ENCODE measurements at places on chromosomes 3 and 15.

DNA sequence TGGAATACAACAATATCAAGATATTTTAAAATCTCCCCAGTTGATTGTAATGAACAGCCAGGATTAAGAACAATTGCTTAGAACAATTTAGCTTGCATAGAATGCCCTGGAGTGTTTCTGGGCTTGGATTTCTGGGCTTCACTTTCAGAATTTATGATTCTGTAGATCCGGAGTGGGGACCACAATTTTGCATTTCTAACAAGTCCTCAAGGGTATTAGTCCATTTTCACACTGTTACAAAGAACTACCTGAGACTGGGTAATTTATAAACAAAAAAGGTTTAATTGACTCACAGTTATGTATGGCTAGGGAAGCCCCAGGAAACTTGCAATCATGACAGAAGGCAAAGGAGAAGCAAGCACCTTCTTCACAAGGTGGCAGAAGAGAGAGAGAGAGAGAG lies 54.3 kb upstream of the MYRIP start:
- DNase-seq: no peak

GRCh38 chr3:54342676-54343075 lies 220.3 kb downstream of the CACNA2D3 start:
- no peak for DNase-seq

DNA sequence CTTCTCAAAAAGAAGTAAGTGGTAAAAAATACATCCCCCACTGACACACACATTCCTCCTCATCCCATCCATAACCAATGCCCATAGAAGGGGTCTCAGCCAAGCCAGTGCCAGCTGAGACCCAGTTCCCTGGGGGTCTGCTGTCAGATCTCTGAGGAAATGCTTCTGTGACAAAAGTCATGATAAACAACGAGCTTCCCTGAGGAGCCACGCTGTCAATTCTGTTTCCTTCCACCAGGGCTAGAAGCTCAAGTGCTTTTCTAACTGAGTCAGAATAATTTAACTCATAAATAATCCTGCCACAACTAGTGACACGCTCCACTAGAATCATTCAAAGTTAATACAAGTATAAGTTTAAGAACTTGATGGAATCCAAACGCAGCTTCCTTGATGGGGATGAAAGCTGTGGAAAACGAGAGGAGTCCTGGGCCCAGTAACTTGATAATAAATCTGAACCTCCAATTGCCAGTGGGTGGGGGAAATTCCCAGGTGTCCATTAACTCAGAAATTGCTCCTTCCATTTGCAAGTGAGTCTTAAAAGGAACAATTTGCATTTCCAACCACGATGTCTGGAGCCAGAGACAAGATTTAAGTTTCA lies 348.7 kb upstream of the LMCD1 start:
- DNase-seq: no peak

DNA sequence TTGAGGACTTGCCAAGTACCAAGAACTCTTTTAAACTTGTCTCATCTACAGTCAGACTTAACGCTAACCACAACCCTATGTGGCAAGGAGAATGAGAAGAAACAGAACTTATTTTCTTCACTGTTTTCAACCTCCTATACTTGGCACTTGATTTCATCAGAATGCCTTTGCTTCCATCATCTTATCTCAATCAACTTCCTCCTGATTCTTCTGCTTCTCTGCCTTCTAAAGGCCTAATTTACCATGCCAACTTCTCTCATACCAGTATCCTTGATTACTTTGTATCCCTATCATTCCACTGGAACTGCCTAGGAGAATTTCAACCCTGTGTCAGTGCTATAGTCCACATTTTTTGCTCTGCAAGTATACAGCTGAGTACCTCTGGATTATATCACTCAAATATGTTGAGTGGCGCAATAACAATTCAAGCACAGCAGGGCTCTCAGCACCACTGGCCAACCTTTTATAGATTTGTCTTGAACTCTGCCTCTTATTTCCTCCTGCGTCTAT lies 413.6 kb downstream of the ROBO1 start:
- no peak for DNase-seq

GRCh38 chr15:20356444-20356910 lies 185.1 kb downstream of the GOLGA6L6 start:
- DNase-seq: no peak

- no peak for DNase-seq
Observed at GRCh38 chr15:53586799-53587198, 172.7 kb downstream of the WDR72 start.

GRCh38 chr15:34038871-34039789 lies at the start of gene AVEN:
AVEN (minus strand) TSS chr15:34039204; CDS start chr15:34039046, 158 bp downstream.
- DNase-seq: no peak

GRCh38 chr3:193563426-193563825 lies 8.7 kb upstream of the ATP13A4 start:
- no peak for DNase-seq

DNA sequence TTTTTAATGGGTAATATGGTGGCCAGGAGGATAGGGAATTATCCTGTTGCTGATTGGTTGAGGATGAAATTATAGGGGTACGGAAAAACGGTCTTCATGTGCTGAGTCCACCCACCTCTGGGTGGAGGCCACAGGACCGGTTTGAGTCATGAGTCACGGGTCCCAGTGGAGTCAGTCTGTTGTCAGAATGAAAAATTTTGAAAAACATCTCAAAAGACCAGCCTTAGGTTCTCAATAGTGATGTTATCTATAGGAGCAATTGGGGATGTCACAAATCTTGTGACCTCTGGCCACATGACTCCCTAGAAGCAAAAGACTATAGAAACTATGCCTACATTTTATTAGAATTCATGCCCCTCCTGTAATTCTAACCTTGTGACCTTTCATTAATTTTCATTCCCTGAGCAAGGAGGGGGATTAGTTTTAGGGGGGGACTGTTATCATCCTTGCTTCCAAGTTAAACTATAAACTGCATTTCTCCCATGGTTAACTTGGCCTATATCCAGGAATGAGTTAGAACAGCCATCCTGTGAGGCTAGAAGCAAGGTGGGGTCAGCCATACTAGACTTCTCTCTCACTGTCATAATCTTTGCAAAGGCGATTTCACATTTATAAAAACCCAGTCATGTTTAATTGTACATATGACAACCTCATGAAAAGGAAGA lies 101.2 kb downstream of the TCF12 start:
- no peak for DNase-seq

- DNase-seq: no peak
Observed at GRCh38 chr15:48644467-48644826, 1.1 kb downstream of the FBN1 start.

DNA sequence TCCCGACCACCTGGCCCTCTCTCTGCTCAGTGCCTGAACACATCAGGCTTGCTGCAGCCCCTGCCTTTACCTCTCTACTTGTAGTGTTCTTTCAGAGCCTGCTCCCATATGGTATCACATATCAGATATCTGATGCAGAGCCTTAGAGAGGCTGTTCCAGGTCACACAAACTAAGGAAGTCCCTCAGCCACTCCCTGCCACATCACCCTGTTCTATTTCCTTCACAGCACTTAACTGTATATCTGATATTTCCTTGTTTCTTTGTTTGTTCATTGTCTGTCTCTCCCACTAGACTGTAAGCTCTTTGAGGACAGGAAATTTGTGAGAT lies 976 bp upstream of the ALDH1L1 start:
- DNase-seq: no peak

GRCh38 chr3:129732200-129732876 lies 125.9 kb upstream of the PLXND1 start:
- DNase-seq: no peak

GRCh38 chr3:45607790-45608189 lies 13.2 kb downstream of the LIMD1 start:
- no peak for DNase-seq

- DNase-seq: no peak
Observed at GRCh38 chr3:98777801-98778220, 14.7 kb downstream of the ST3GAL6 start.

DNA sequence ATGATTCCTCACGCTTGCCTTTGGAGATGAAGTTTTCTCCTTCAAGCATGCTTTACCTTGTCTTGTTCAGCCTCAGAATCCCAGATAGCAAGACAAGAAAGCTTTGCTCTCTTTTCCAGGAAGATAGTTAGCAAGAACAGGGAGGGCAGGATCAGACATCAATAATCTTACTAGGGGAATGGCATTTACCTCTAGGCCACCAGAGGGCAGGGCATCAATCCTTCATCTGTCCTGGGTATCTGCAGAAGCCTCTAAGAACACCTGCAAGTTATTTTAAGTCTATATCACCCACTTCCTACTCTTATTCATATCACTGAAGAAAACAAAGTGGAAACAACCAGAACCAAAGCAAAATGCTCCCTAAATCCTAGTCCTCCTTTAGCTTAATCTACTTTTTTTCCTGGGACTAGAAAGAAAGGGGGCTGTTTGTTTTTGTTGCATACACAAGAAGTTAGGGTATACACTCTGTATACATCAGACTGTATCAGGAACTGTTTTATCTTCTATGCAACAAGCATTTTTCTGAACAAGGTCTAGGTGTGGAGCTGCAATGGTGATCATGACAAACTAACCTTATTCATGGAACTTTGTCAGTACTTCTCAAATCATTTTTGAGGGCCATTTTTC lies 862.5 kb downstream of the CADM2 start:
- DNase-seq: no peak

GRCh38 chr3:164235289-164236028 lies 842.8 kb downstream of the SI start:
- DNase-seq: no peak

- DNase-seq: no peak
Observed at GRCh38 chr3:197496746-197497125, 59.0 kb downstream of the BDH1 start.

- no peak for DNase-seq
Observed at GRCh38 chr3:151460228-151460627, 633 bp downstream of the IGSF10 start.

- DNase-seq: no peak
Observed at GRCh38 chr3:53523346-53523745, 28.9 kb downstream of the CACNA1D start.

GRCh38 chr3:108416111-108416869 lies 94.1 kb downstream of the MYH15 start:
- DNase-seq: no peak

All from smooth muscle cell of the brain vasculature (primary cell).